Prostate gland (tissue), 2 donors: ENCODE measurements at places on chromosomes 6 and 20. TPM values are rescaled to one million over a fixed set of nuclear protein-coding genes. Genes with fewer than 3 reads are reported as not detected.

DNA sequence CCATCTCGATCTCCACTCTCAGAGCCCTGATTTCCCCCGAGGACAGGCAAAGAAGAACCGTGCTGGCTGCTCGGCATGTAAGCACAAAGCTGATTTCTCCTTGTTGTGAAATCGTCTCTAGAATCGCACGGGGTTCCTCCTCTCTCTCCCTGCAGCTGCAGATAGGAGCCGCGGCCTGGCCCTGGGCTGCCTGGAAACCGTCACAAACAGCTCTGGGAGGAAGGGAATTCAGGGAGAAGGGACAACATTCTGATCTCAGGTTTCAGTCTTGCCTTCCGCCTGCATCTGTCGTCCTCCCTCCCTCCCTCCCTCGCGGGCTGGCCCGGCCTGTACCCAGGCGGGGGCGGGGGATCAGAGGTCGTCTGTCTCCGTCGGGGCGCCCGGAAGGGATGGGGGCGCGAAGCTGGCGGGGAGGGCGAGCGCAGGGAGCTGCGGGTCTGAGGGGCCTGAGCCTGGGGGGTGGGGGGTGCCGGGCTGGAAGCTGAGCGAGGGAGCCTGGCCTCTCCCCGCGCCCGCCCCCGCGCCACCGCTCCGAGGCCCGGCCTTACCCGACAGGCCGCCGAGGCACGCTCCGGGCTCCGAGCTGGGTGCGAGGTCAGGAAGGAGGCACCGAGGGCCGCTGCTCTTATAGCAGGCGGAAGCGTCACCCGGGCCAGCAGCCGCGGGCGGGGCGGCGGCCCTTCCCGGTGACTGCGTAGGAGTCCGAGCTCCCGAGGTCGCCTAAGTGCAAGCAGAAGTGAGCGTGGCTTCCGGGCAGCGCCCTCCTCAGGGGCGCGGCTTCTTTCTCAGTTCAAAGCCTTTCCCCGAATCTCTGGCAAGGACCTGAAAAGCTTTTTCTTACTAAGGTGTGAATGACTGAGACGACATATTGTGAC, at the start of gene SERPINB1:
Gene SERPINB1 (minus strand): TSS at position 600 of the 875 bp plus-strand sequence. CDS start 1,277 bp downstream, outside the sequence.
- peak; percentile 63 for DNase-seq

GRCh38 chr6:133297657-133298056, 56.5 kb downstream of the EYA4 start:
- DNase-seq, result no peak

LY86 gene
- 1.5 TPM for total RNA-seq

FKBP1C gene
- not detected for total RNA-seq

DNA sequence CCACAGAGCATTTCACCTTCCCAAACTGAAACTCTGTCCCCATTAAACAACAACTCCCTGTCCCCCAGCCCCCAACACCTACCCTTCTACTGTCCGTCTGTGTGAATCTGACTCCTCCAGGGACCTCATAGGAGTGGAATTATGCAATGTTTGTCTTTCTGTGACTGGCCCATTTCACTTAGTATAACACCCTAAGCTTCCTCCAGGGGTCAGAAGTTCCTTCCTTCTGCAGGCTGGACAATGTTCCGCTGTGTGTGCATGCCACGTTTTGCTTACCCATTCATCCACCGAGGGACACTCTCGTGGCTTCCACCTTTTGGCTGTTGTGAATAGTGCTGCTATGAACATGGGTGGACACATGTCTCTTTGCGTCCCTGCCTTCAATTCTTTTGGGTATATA, 37.6 kb upstream of the MPC1 start:
- DNase-seq, result no peak

DNA sequence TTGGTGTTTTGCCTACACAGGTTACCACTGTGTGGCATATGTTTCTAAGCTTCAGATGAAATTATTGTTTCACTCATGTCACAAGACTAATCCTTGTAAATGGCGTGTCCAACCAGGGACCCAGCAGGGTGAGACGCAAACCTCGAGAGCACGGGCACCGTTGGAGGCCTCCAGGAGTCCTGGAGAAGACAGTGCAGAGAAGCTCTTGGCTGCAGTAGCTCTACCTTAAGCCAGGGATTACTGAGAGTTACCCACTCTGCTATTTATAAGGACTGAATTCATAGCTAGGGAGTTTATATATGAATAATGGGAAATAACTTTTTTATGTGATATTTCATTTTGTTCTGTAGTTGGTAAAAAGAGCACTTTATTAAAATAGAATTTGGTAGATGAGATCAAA, 137.4 kb downstream of the SLC24A3 start:
- no peak for DNase-seq

F13A1 gene
- 24.5 TPM for total RNA-seq

- peak; percentile 27 for DNase-seq
Measured at GRCh38 chr6:37239950-37240713, 17.4 kb upstream of the TBC1D22B start.

- no peak for DNase-seq
Measured at GRCh38 chr6:125574604-125575003, 174.8 kb upstream of the HEY2 start.

GRCh38 chr20:9409352-9409751, 105.0 kb upstream of the LAMP5 start:
- DNase-seq, result no peak

GRCh38 chr6:159582736-159583135, 110.3 kb downstream of the SOD2 start:
- DNase-seq, result no peak

DNA sequence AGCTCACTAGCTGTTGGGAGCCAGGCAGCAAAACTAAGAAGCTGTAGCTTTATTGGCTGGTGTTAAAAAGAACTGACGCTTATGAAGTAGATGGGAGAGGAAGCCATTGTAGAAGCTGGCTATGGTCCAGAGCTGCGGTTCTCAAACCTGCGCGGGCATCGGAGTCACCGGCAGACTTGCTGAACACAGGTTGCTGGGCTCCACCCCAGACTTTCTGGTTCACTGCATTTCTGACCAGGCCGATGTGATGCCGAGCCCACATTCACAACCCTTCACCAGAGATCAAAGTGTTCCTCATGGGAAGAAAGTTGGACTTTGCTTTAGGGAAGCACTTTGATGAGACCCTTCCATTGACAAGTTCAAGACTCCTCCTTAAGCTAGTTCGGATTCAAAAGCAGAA, 231.6 kb downstream of the QKI start:
- DNase-seq, result no peak

PDYN gene
- 0.28 TPM for total RNA-seq

SNRNP48 gene
- total RNA-seq, result 13.1 TPM

ZNF512B gene
- 24.6 TPM for total RNA-seq

DNA sequence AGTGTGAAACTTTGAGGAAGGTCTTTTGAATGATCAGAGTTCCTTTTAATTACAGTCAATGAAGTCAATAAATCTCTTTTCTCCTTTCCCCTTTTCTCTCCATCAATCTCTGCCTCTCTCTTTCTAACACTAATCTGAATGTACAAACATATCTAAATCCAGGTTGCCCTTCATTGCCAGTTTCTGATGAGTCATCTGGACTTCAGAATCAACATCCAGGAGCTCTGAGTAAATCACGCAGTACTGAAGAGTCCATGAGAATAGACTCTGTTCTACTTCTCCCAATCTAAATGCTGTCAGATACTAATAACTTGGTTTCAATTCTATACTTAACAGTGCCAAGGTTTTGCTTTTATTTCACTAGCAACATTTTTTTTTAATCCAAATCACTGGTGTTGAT, 238.7 kb upstream of the THEMIS start:
- DNase-seq, result no peak

- no peak for DNase-seq
Measured at GRCh38 chr6:136070815-136071214, 179.3 kb downstream of the MTFR2 start.

SLC22A7 gene
- total RNA-seq, result not detected

GRCh38 chr20:20454850-20455627, 87.1 kb downstream of the INSM1 start:
- DNase-seq, result no peak

TRIM15 gene
- total RNA-seq, result not detected

- DNase-seq, result no peak
Measured at GRCh38 chr6:76342611-76343160, 270.2 kb upstream of the IMPG1 start.

DNA sequence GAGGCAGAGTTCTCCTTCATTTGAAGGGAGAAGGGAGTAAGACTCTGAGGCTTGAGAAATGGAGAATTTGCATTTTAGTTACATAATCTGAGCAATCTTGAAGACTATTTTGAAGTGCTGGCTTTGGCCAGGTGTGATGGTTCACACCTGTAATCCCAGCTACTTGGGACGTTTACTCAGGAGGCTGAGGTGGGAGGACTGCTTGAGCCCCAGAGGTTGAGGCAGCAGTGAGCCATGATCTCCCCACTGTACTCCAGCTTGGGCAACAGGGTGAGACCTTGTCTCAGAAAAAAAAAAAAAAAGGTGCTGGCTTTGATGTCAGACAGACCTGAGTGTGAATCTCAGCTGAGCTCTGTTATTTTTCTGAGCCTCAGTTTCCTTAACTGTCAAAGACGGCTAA, 12.4 kb upstream of the ARMC12 start:
- DNase-seq, result no peak

DNA sequence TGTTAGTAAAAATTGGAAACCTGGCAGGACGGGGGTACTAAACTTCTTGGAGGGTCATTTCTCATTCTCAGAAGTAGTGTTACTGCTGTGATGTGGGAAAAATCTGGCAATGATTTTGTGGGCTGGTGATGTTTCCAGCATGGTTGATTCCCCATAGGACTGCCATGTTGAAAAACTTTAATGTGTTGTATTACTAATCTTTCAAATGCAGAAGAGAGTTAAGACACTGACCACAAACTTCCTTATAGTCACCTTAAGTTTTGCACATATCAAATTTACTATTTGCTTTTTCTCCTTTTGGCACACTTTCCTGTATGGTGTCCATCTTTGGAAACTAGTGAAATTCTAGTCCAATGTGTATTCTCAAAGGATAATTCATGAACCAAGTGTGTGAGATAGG, 236.2 kb upstream of the TAB2 start:
- no peak for DNase-seq

GRCh38 chr6:5990786-5991185, 15.9 kb downstream of the NRN1 start:
- no peak for DNase-seq

PAK5 gene
- total RNA-seq, result 1.9 TPM

BPIFA1 gene
- not detected for total RNA-seq

GRCh38 chr6:39614393-39614950, 110.7 kb downstream of the KIF6 start:
- DNase-seq, result no peak

DNA sequence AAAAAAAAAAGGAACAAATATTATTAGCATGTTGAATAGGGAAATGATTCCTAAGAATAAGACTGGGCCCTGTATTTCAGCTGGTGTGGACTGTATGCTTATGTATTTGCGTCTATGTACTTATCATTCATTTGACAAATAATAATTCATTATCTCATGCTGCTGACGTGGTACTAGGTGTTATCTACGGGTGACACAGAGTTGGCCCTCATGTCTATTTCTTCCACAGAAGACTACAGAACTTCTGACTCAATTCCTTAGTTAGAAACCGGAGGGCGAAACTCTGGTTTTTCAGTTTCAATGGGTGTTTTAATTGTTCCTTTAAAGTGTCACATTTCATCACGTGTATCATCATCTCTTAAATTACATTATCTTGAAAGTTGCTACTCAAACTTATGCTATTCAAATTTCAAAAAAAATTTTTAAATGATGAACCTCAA, 305.9 kb downstream of the CLIC5 start:
- DNase-seq, result no peak

DNA sequence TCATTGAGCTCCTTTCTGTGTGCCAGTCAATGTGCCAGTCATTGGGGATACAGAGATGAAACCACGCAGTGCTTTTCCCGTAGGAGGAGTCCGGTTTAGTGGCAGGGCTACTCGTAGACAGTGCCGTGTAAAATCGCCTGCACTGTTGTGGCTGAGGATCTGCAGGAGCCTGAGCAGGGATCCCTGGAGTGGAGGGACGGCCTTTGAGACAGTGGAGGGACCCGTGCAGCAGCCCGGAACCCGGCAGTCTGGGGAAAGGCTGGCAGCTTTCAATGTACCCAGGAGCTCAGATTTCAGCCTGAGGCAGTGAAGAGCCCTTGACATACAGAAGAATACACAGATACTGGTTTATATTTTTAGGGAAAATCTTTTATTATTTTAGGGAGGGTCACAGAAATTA, 203.3 kb downstream of the ARID1B start:
- peak; percentile 37 for DNase-seq

RSPH9 gene
- total RNA-seq, result 0.23 TPM

PNPLA1 gene
- not detected for total RNA-seq

GRCh38 chr20:38601216-38602184, at the start of gene ARHGAP40:
Gene ARHGAP40, plus strand, starts transcription at chr20:38601809.
- peak; percentile 14 for DNase-seq

TTLL9 gene
- total RNA-seq, result 1.2 TPM

DNA sequence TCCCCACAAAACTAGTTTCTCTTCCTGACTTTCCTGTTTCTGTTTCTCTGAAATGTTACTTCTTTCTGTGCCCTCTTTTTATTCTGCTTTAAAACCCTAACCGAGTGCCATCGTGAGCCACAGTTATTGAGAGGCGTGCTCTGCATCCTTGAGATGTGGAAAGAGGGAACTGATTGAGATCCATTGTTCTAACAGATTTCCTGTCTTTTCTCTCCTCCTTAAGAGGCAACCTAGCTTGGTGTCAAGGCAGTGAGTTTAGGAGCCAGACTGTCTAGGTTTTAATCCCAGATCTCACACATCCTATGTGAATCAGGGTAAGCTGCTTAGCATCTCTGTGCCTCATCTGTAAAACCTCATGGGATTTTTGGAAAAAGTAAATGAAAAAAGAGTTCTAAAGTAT, 57.5 kb downstream of the SNX9 start:
- no peak for DNase-seq

DNA sequence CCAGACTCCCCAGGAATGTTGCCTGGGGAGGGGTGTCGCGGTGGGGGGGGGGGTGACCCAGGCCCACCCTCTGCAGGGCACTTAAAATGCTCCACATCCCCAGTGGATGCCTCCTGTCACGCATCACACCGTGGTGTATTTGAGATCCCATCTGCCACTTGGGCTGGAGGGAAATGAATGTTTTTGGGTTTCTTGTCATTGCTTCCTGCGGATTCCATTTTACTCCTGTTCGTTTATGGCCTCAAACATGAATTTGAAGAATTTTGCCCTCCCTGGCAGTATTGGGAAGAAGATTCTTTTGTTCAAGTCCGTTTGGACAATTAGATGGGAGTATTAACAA, 544 bp upstream of the KHDC1 start:
- DNase-seq, result no peak

- no peak for DNase-seq
Measured at GRCh38 chr6:1931817-1932216, 313.6 kb downstream of the GMDS start.
